MG63 (cell line): ENCODE measurements at places on chromosomes 3 and 15.
A peak's percentile ranks its signal among the peaks of the same experiment; 100 is the strongest.

- DNase-seq = peak; percentile 72
These were observed 835.4 kb upstream of the NR2F2 start for GRCh38 chr15:95494971-95495541.

DNA sequence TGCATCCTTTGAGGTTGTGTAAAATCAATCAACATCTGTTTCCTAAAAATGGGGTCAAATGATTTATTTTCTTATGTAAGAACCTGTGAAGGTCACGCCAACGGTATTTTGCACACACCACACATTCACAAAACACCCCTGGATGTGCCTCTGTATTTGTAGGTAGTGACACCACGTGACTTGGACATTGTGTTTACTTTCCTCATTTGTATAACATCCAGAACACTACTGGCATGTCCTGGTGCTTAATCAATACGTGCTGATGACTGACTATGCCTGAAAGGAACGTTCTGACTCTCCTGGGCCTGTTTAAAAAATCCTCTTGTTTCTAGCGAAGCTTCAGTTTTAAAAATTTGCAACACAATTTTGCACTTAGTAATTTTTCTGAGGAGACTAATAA is 3.4 kb upstream of the TAFA4 start:
- DNase-seq = no peak

- DNase-seq = no peak
These were observed 730 bp downstream of the FETUB start for GRCh38 chr3:186640929-186641328.

- DNase-seq = no peak
These were observed 2.9 kb upstream of the CFAP92 start for GRCh38 chr3:128996726-128997125.

- DNase-seq = no peak
These were observed 21.4 kb downstream of the SYN2 start for GRCh38 chr3:12025584-12025983.

DNA sequence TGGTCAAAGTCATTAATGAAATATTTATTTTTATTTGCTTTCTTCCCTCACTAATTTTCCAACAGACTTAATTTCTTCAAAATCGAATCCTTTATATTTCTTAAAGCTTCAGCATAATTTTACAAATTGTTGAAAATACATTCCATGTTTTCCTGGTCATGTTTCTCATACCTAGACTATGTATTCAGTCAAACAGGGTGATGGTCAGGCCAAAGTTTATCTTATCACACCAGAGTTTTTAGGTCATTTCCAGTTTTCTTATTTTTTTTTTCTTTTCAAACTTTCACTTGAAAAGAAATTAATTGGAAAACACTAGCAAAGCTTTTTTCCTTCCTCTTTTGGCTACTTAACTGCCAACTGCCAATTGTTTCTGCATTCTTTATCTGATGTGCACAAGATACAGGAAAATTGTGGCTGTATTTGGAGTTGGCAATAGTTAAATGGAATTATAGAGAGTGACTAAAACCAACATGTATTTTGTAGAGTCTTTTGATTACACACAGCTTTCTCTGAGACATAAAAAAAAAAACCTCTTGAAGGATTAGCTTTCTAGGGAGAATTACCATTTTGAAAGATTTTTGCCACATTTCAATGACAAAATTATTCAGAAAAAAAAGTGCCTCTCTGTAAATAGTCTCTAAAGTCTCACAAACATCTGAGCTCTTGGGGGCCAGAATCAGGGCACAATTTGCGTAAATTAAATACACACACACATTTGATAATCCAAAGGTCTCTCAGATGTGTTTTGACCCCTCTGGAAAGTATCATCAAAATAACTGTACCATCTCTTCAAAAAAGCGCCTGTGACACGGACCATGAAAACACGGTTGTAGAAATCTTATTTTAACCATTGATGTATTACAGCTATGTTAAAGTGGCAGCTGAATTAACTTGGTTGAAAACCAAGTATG is 603.2 kb upstream of the KCNMB2 start:
- no peak for DNase-seq

- no peak for DNase-seq
These were observed 73.9 kb downstream of the RNF13 start for GRCh38 chr3:149886957-149887356.

GRCh38 chr3:124699686-124700396 is 30.4 kb upstream of the UMPS start:
- DNase-seq = no peak

DNA sequence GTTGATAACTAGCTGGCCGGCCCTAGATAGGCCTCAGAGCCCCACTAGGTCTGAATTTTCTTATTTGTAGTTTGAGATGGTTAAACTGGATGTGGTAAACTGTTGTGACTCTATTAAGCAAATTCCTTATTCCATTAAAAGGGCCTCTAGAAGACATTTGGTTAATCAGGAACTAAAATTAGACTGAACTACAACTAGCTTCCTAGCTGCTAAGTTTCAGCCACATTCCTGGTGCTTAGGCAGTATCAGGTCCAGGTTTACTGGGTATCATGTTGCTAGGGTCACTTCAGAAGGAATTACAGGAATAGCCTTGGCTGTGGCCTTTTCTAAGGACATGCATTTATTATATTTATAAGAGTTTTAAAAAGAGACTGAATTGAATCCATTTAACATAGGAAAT is 136.3 kb downstream of the PLD1 start:
- no peak for DNase-seq

GRCh38 chr3:186967686-186968085 is 37.4 kb downstream of the ST6GAL1 start:
- DNase-seq = peak; percentile 14

- DNase-seq = no peak
These were observed 109.9 kb upstream of the GAP43 start for GRCh38 chr3:115513416-115513800.

- no peak for DNase-seq
These were observed 62.5 kb upstream of the FOXB1 start for GRCh38 chr15:59941612-59942011.

DNA sequence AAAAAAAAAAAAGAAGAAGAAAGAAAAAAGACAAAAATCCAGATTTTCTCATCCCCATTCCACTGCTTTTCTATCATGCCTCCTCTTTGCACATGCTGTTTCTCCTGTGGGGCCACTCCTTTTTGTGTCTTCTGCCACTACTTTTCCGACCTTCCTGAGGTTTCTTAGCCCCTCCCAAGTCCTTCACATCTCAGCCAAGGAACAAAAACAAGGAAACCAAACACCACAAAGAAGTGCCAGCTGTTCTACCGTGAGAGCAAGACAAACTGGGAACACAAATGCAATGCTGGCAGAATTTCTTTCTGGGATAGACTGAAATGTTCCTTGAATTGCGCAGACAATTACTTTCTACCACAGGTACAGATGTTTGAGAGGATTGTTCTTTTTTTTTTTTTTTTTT is 83.2 kb downstream of the MB21D2 start:
- DNase-seq = no peak

DNA sequence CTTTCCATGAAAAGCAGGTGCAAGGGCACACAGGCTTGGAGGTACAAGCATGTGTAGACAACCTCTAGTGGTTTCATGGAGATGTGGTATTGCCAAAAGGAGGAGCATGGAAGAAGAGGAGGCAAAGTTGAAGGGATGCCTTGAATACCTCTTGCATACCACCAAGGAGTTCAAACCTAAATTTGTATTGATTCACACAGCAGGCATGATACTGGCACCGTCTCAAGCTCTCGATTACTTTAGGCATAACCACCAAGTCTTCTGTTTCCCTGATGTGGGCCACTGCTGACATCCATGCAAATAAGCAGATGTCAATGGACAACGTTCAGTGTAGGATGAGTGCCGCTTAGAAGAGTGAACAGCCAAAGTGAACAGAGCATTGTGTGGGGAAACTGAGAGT is 87.1 kb downstream of the SCN11A start:
- no peak for DNase-seq

DNA sequence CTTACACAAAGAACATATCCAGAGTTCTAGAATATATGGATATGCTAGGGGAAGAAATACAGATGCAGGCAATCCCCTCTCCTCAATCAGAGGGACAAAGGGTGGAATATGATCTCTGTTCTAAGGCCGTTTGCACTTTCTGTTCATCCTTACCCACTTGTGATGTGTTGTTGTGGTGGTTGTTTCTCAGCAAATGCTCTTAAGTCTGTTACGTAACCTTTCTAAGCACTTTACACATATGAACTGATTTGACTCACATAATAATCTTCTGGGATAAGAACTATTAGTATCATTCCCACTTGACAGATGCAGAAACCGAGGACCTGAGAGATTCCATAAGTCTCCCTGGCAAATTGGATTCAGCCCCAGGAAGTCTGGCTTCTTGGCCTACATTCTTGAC is 40.5 kb downstream of the NGRN start:
- no peak for DNase-seq
